ENCODE measurements at places on chromosomes 11 and 22. TPM values are rescaled to one million over a fixed set of nuclear protein-coding genes. Genes with fewer than 3 reads are reported as not detected.

DNA sequence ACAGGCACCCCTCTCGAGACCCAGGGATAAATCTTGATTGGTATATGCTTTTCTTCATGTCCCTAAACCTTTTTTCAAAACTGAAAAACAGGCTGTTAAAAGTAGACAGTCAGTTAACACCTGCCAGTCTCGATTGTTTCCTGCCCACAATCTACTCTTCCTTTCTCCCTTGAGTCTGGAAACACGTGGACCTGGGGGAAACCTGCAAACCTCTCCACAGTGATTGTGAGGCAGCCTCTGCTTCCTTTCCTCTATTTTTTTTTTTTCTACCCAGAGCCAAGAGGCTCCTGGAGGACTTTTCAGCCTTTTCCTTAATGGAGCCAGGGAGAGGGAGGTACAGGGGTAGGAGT lies 69.4 kb upstream of the CLMP start:
- no peak overlapping the region for H3K27ac ChIP-seq
- H3K4me1 ChIP-seq, result peaks cover 7% of the 10 kb centered on the region
- peaks cover 3% of the 10 kb centered on the region for H3K27me3 ChIP-seq

GRCh38 chr11:72972496-72973128 lies 158.4 kb downstream of the ATG16L2 start:
- H3K27ac ChIP-seq, result no peak overlapping the region
- peaks cover 12% of the 10 kb centered on the region for H3K36me3 ChIP-seq
- H3K4me3 ChIP-seq, result no peak overlapping the region
- no peak for DNase-seq

- no peaks in the 10 kb centered on the region for H3K4me1 ChIP-seq
- H3K27ac ChIP-seq, result no peak overlapping the region
- no peak for DNase-seq
- peaks cover 56% of the 10 kb centered on the region for H3K36me3 ChIP-seq
- H3K27me3 ChIP-seq, result no peaks in the 10 kb centered on the region
- H3K4me3 ChIP-seq, result no peak overlapping the region
Measured at GRCh38 chr11:11322101-11322500, 30.9 kb downstream of the CSNK2A3 start.

Gene GTPBP1
- total RNA-seq, result 68.8 TPM

DNA sequence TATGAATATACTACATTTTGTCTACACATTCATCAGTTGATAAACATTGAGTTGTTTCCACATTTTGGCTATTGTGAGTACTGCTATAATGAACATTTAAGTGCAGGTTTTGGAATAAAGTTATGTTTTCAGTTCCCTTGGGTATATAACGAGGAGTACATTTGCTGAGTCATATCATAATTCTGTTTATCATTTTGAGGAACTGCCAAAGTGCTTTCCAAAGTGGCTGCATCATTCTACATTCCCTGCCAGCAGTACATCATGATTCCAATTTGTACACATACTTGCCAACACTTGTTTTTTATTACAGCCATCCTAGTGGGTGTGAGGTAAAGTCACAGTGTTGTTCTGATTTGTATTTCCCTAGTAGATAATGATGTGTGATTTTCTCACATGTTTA lies 1458.6 kb upstream of the TENM4 start:
- DNase-seq, result no peak
- H3K27ac ChIP-seq, result no peak overlapping the region
- no peak overlapping the region for H3K4me3 ChIP-seq
- H3K4me1 ChIP-seq, result no peaks in the 10 kb centered on the region
- no peaks in the 10 kb centered on the region for H3K27me3 ChIP-seq
- no peaks in the 10 kb centered on the region for H3K36me3 ChIP-seq

- H3K36me3 ChIP-seq, result no peaks in the 10 kb centered on the region
- no peak for DNase-seq
- H3K27me3 ChIP-seq, result peaks cover 36% of the 10 kb centered on the region
Measured at GRCh38 chr11:7220636-7221035, 31.1 kb upstream of the SYT9 start.

Data from osteocyte (in vitro differentiated cells).